ENCODE measurements at places on chromosomes 11 and 22.

DNA sequence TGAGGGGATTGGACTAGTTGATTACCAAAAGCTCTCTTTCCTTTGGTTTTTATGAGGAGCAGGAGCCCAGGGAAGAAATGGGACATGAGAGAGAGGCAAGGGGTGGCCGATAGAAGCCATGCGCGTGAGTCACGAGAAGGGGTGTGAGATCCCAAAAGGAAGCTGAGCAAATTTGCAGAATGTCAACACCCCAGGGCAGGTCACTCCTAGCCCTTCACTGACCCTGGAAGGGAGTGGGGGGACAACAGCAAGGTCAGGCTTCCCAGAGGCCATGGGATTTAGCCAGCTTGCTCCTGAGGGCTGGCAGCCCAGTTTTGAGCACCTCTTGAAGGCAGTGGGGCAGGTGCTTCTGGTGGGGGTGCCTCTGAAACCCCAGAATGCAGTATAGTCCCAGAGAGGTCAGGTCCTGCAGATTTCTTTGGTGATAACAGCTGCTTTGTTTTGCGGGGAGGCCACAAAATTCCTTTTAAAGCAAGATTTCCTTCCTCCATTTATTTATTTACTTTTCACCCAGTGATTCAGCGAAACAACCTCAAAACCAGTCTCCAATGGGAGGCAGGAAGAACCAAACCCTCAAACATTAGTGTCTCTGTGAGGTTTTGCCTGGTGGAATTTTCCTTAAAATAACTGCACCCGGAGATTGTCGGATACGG, 40.1 kb upstream of the TIMP3 start:
- no peak for DNase-seq

DNA sequence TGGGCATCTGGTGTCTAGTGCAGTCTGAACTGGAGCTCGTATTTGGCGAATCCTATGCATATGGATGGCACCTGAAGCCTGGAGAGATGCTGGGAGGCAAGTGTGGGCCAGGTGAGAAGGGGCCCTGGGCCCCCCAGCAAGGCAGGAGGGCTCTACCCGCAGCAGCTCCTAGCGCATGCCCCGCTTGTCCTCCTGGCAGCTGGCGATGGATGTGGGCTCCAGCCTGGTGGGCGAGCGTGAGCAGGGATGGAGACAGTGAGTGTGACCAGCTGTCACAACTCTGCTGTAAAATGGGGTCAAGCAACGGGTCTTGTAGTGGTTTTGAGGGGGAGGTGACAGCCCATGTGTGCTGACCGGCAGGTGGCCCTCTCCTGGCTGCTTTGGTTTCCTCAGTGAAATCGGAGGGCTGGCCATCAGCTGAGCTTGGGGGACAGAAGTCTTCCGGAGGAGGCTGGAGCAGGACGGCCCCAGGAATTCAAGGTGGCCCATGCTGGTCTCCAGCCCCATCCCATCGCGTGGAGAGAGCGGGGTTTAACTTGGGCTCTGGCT, 12.0 kb downstream of the FRMD8 start:
- no peak for DNase-seq

GRCh38 chr22:17906978-17907747, 117.2 kb downstream of the MICAL3 start:
- DNase-seq = no peak

GRCh38 chr11:37391615-37392014, 793.6 kb upstream of the RAG2 start:
- no peak for DNase-seq

DNA sequence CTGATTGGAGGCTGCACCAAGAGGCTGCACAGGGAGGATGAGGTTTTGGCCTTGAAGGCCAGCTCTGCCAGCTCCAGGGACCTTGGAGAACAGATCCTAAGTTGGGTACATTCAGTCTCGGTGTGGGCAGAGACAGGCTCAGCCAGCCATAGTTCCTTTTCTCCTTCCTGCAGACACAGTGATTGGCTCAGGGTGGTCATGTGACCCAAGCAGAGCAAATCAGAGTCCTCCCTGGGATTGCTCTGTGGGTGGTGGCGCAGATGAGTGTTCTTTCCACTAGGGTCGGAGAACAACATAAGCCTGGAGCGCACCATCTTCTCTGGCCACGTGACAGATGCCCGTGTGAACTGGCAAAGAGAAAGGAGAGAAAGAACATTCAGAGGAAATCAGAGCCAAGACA, 47.1 kb upstream of the CCND1 start:
- DNase-seq = no peak

GRCh38 chr11:76649851-76650372, 20.6 kb downstream of the LRRC32 start:
- no peak for DNase-seq

DNA sequence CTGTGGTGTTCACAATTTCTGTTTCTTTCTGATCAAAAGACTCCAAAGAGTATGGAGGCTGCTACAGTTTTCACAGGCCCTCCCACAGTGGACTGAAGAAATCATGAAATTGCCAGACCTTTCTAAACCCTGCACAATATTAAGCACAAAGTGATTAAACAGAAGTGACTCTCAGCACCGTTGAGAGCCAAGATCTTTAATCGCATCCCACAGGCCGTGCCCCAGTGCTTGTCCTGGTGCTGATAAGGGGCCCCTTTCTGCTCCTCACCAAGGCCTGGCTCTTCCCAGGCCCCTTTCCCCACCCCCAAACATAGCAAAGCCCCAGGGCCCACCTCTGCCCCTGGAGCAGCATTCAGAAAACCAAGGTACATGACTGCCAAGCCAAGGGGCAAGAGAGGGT, 57.4 kb upstream of the BMAL1 start:
- DNase-seq = no peak

DNA sequence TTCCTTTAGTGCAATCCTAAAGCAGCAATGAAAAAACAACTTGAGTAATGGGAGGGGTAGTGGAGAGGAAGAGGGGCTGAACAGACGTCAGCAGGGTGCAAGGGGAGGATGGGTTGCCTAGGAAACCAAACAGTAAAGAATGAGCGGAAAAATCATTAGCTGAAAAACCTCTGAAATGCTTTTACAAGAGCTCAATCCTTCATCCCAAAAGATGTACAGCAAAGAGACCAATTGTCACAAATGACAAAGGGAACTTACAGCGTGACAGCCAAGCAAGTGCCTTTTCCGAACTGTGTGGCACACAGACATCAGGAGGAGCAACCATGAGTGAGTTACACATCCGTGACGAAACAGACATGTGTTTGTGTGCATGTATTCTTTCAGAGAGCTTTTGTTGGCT, 104.6 kb downstream of the SIK3 start:
- no peak for DNase-seq

GRCh38 chr11:113591117-113591516, 115.0 kb downstream of the TMPRSS5 start:
- DNase-seq = no peak

DNA sequence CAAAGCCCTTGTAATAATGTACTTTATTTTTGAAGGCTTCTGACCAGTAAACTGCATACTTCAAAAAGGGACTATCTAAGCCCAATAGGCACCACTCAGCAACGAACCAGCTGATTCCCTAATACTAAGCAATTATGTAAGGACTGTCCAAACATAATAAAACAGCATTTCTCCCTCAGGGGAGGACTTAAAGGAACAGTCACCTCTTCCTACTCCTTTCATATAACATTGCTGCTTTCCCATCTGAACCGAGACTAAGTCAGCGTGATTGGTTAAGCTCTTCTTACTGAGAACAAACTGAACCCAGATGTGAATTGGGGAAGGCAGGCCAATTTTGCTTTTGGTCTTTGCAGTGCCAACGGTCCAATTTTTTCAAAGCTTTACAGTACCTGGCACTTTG, 420.0 kb downstream of the METTL15 start:
- DNase-seq = no peak

- DNase-seq = no peak
Measured at GRCh38 chr11:60777106-60777505, 8.0 kb upstream of the MS4A10 start.

DNA sequence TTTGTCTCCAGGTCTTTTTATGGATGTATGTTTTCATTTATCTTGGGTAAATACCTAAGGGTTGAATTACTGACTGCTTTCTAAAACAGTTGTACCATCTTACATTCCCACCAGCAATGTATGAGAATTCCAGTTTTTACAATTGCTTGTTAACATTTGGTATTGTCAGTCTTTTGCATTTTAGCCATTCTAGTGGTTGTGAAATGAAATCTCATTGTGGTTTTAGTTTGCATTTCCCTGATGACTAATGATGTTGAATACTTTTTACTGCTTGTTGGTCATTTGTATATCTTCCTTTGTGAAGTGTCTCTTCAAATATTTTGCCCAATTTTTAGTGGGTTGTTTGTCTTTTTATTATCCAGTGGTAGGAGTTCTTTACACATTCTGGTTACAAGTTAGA, 92.8 kb downstream of the ARFGAP2 start:
- DNase-seq = no peak

DNA sequence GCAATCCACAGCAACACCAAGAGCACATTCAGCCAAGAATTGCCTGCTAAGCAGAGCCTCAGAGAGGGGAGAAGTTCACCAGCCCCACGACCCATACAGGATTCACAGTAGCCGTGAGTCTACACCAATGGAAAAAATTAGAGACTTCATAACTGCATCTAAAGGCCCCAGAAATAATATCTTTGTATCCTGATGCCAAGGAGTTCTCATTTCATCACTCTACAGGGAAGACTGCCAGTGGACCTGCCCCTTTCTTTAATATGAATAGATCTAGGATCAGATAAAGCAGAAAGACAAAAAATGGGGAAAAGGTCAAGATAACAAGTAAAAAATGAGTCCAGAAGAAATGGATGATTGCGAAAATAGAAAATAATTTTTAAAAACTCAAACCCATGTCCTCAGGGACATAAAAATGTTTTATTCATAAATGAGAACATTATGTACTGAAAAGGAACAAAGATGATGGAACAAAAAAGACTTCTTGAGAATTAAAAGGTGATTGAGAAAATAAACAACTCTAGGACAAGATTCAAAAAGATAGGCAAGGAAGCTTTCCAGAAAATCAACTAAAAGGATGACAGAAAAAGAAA, 9.5 kb downstream of the APOL3 start:
- no peak for DNase-seq

DNA sequence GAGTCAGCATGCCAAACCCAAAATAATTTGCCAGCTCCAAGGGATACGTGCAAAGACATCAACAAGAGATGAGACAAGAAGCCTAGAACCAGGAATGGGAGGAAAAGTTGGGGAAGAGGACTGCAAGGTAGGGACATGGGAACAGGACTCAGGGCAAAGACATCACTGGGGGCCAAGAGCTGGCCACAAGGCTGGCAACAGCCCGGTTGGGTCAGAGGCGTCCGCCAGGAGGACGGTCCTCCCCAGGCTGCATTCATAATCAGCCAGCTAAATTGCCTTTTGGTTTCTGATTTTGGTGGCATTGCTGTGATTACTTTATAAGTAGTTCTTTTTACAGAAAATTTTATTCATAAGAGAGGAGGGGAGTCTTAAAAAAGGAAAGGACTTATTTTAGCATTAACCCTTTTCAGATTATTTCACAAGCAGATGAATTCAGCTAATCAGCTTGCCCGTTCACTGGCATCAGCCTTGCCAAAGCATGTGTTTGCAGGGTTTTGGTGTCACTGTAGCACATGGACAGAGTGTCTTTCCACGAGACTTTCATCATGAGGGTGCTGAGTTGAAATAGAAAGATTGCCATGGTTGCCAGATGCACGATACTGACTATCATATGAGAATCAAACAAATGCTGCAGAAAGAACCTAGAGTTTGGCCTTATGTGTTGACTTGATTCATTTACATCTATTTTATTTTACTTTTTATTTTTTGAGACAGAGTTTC, 23.2 kb upstream of the NAV2 start:
- no peak for DNase-seq

- DNase-seq = no peak
Measured at GRCh38 chr22:18088825-18089568, 11.2 kb downstream of the PEX26 start.

DNA sequence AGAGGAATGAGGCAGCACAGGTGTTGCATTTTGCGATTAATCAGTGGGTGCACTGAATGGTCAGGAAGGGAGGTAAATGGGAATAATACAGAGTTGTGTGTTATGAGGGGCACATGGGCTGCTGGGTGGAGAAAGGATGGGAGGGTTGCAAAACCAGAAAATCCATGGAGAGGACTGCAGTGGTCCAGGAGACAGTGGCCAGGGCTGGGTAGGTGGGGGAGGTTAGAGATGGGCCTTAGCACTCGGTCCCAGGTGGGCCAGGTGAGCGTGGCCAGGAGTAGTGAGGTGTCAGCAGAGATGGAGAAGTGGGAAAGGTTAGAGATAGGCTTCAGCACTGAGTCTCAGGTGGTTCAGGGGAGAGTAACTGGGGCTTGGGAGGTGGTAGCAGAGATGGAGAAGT, 399.1 kb upstream of the LARGE1 start:
- DNase-seq = no peak

DNA sequence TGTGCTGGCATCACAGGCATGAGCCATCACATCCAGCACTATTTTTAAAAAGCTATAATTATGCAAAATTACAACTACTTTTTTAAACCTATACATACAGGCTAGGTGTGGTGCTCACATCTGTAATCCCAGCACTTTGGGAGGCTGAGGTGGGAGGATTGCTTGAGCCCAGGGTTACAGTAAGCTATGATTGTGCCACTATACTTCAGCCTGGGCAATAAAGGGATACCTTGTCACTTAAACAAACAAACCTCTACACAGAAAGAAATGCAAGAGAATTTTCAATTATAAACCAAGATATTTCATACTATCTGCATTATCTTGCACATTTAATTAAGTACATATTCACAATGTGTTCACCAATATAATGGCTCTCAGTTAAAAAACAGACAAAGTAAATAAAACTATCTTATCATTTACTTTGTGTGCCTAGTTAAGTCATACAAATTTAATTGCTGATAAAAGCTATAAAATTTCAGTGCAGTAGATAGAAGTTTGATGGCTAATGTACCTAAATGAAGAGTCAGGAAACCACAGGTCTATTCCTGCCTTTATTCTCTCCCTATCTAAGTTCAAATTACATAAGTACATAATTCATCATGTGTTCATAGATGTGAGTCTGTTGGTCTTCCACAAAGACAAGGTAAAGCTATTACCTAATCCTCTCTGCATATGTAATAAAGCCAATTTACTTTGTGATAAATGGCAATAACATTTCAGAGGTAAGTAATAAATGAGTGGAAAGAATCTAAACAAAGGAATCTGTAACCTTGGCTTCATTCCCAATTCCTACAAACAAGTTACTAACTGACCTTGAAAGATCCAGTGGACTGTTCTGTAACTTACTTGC, 9.0 kb upstream of the RDX start:
- no peak for DNase-seq

Measured in activated naive CD8-positive, alpha-beta T cell treated with anti-CD3 and anti-CD28 coated beads, Interleukin-2, amount 50 U/mL, for 16 hours (primary cell).